ENCODE measurements at places on chromosomes 13 and 19.
A peak's percentile ranks its signal among the peaks of the same experiment; 100 is the strongest.

GRCh38 chr19:1950640-1951039 lies 9.7 kb downstream of the CSNK1G2 start:
- DNase-seq, result no peak

DNA sequence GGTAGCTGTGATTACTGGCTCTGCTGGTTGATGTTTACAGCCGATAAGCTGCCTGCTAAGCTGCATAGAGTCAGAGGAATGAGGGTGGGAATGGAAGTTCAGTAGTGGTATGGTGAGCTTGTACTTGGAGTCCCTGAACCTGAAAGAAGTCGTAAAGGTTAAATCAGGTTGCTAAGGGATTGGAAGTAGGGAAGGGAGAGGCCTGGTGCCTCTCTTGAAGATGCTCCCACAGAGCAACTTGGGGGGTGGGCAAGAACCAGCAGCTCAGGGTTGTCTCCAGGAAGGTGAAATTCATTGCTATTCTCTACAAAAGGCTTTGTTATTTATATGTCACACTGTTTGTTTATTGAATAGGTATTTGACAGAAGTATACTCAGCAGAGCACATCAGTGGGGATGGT lies 73.8 kb upstream of the OLFM4 start:
- DNase-seq, result no peak

DNA sequence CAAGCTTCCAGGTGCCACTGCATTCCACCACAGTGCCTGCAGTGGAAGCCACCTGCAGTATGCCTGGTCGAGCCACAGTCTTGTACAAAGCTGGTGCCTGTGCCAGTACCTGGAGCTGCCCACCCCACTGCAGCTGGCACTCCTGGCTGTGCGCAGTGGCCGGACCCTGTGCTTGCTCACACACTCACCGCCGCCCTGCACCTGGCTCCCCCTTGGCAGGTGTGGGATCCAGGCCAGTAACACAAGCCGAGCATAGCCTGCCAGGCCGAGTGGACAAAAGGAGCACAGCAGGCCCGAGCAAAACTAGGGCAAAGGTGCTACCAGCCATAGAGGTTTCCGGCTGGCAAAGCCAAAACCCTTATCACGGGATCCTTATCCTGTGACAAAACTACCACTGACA lies 18.5 kb downstream of the UGGT2 start:
- no peak for DNase-seq

- no peak for DNase-seq
These were observed 383.4 kb downstream of the IRS2 start for GRCh38 chr13:109403012-109403421.

DNA sequence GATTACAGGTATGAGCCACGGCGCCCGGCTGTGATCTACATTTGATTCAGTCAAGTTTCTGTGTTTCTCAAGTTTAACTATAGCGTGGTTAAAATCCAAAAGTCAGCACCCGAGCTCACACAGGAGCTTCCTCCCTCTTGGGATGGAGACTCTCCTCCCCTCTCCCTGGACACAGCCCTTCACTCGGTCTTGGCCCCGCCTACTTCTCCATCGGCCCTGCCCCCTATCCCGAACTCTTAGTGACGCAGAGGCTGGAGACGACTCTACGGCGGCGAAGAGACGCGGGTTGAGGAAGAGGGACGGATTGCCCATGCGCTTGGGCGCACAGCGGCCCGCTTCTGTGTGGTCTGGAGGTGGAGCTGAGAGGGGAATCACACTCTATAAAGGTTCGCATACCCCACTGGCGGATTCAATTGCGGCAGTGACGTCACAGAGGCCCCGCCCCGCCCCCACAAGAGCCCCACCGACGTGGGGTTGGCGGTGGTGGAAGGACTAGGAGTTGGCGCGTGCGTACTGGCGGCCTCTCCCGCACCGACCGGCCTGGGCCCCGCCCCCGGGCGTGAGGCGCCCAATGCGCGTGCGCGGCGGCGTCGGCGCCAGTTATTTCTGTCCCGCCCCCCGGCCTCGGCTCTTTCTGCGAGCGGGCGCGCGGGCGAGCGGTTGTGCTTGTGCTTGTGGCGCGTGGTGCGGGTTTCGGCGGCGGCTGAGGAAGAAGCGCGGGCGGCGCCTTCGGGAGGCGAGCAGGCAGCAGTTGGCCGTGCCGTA lies at the start of gene TRIM28:
TRIM28 (plus strand) TSS at position 239 of the 765 bp plus-strand sequence. CDS start 694 bp downstream, outside the sequence.
- peak; percentile 100 for DNase-seq

DNA sequence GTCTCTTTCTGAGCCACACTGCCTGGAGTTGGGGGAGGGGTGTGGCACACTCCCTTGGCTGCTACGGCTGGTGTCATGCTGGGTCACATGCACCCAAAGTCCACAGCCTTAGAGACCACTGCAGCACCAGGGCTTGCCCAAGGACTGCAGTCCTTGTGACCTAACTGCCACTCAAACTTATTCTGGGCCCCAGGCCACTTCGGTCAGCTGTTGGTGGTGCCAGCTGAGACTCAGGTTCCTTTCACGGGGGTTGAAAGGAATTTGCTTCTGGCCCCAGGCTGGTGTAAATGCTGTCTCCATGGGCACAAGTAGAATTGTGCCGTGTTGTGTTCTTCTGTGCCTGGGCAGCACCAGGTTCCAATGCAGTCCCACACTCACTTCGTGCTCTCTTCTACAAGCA lies 9.5 kb upstream of the VN1R1 start:
- no peak for DNase-seq

- DNase-seq, result no peak
These were observed 1.6 kb downstream of the LINGO3 start for GRCh38 chr19:2306281-2306806.
